ENCODE measurements at places on chromosomes 3 and 15. TPM values are rescaled to one million over a fixed set of nuclear protein-coding genes. Genes with fewer than 3 reads are reported as not detected.

The COX17 gene
- 46.9 TPM for total RNA-seq

DNA sequence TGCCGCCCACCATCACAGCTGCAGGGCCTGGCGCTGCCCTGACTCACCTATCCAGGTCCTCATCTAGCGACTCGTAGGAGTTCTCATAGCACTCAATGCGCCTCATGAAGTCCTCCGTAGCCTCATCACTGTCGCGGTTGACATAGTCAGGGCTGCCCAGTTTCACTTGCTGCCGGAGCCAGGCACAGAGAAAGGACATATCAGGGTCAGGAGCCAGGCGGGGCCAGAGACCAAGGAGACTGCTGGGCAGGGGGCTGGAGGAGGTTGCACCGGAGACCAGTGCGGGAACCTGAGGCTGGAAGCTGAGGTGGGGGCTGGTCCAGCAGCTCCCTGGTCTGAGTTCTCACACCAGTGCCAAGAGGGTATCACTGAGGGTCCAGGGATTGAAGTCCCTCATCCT, 18.2 kb downstream of the PFKFB4 start:
- DNase-seq, result no peak

- no peak for DNase-seq
Measured at GRCh38 chr3:44669760-44670159, 21.2 kb downstream of the ZNF35 start.

DNA sequence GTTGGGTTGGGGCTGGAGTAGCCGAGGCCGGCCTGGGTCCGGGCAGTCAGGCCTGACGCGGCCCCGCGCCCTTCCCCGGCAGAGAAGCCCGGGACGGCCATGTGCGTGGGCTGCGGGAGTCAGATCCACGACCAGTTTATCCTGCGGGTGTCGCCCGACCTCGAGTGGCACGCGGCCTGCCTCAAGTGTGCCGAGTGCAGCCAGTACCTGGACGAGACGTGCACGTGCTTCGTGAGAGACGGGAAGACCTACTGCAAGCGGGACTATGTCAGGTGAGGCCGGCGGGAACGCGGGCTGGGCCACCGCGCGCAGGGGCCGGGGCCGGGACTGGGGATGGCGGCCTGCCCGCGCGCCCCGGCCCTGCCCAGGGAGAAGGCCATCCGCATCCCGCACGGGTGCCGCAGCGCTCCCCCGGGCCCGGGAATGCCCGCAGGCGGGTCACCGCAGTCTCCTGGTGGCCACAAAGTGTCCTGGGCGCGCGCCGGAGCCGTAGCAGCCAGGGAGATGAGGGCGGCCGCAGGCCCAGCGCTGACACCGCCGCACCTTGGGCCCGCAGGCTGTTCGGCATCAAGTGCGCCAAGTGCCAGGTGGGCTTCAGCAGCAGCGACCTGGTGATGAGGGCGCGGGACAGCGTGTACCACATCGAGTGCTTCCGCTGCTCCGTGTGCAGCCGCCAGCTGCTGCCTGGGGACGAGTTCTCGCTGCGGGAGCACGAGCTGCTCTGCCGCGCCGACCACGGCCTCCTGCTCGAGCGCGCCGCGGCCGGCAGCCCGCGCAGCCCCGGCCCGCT, 1.3 kb downstream of the ISL2 start:
- no peak for DNase-seq

- DNase-seq, result no peak
Measured at GRCh38 chr15:40003116-40003916, 35.7 kb downstream of the SRP14 start.

GRCh38 chr3:17301271-17301670, 416.5 kb downstream of the PLCL2 start:
- no peak for DNase-seq

GRCh38 chr15:96115642-96116041, 214.9 kb upstream of the NR2F2 start:
- DNase-seq, result peak; percentile 45
